Tibial nerve (tissue), 4 donors: ENCODE measurements at places on chromosomes 5 and 9. TPM values are rescaled to one million over a fixed set of nuclear protein-coding genes. Genes with fewer than 3 reads are reported as not detected.

DNA sequence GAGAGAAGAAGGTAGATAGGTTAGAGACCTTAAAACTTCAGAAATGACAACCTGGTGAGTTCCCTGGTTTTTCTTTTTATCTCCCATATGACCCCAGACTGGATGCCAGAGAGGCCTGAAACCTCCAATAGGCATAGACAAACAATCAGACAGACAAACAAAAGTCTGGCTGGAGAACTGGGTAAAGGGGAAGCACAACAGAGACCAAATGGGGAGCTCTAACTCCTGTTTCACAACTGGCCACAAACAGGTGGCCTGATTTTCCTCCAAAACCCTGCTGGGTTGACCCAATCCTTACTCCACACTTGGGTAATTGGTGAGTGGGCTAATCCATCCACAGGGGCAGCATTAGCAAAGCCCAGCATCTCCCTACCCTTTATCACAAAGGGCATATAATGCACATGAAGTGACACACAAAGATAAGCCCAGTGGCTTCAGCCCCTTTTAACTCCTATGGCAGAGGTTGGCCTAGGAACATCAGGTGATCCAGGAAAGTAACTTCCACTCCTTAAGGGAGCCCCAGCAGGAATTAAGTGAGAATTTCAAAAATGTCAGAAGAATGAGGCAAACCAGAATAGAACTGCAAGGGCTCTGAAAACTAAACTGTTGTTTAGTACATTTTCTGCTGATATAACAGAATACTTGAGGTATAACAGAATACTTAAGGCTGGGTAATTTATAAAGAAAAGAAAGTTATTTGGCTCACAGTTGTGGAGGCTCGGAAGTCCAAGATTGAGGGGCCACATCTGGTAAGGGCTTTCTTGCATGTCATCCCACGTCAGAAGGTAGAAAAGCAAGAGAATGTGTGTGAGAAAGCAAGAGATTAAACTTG, 60.9 kb upstream of the ROR2 start:
- no peak for DNase-seq

- DNase-seq, result no peak
These were observed 60.1 kb downstream of the ZDHHC21 start for GRCh38 chr9:14633148-14633547.

DNA sequence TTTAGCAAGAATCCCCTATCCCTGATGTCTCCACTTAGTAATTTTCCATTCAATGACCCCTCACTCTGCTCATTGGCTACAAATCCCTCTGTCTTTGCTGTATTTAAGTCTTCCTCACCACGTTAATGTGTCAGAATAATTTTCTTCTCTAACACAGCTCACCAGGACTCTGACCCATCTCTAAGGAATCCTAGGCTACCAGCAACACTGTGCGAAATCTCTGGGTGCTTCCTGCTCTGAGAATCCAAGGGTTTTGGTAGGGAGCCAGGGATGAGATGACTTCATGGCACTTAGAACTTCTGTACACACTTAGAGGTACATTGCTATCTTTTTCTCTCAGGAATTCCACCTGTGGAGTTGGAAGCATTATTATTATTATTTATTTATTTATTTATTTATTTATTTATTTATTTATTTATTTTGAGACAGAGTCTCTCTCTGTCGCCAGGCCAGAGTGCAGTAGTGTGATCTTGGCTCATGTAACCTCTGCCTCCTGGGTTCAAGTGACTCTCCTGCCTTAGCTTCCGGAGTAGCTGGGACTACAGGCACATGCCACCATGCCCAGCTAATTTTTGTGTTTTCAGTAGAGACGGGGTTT, 53.5 kb downstream of the FOXI1 start:
- DNase-seq, result no peak

POLK gene
- 48.6 TPM for total RNA-seq

STOM gene
- 310 TPM for total RNA-seq

GRCh38 chr5:94263068-94263467, 355.3 kb downstream of the KIAA0825 start:
- DNase-seq, result no peak

DNA sequence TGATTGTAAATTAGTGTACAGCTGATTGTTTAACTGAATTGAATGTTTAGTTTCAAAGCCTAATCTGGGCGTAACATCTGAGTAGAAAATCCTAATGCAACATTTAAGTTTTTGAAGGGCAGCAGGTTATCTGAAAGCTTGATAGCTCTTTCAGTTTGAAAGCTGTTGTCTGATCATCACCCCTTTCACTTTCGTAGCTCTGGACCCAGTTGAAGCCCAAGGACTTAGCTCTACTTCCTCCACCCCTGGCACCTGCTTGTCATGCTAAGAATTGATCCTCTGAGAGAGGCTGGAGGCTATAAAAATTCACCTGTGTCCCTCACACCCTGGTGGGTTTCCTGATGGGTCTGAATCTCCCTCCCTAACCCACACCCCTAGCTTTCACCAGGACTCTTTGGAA, 86.0 kb downstream of the ZFAND5 start:
- DNase-seq, result no peak

DNA sequence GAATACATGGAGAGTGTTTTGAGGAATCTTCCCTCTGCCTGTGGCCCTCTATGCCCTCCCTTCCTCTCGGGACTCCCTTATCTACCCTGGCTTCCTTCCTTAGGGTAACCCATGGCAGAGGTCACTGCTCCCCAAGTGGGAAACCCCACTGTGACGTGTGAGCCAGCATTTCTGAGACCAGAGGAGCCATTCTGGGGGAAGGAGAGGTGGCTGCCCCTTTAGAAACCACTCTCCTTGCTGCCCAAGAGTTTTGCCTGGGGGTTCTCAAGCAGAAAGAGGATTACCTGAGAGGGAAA, 23.1 kb downstream of the CCNJL start:
- no peak for DNase-seq

- DNase-seq, result no peak
These were observed 2.1 kb upstream of the SIT1 start for GRCh38 chr9:35652829-35653209.

DNA sequence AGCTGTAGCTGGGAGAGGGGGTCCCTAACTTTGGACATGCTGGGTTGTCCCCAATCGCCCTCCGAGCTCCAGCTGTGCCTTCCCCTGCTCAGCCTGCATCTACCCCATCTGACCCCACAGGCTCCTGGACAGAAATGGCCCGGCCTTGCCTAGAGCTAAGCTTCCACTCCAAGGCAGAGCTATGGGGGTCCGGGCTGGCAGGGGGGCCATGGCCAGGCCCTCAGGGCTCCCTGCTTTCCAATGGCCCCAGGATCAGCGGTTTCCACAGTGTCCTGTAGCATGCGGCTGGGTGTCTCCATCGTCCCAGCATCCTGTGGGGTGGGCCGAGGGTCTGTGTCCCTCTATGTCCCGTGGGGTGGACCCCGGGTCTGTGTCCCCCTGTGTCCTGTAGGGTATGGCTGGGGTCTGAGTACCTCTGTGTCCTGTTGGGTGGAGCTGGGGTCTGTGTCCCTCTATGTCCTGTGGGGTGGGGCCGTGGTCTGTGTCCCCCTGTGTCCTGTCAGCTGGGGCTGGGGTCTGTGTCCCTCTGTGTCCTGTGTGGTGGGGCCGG, 130.6 kb downstream of the RXRA start:
- no peak for DNase-seq

DNA sequence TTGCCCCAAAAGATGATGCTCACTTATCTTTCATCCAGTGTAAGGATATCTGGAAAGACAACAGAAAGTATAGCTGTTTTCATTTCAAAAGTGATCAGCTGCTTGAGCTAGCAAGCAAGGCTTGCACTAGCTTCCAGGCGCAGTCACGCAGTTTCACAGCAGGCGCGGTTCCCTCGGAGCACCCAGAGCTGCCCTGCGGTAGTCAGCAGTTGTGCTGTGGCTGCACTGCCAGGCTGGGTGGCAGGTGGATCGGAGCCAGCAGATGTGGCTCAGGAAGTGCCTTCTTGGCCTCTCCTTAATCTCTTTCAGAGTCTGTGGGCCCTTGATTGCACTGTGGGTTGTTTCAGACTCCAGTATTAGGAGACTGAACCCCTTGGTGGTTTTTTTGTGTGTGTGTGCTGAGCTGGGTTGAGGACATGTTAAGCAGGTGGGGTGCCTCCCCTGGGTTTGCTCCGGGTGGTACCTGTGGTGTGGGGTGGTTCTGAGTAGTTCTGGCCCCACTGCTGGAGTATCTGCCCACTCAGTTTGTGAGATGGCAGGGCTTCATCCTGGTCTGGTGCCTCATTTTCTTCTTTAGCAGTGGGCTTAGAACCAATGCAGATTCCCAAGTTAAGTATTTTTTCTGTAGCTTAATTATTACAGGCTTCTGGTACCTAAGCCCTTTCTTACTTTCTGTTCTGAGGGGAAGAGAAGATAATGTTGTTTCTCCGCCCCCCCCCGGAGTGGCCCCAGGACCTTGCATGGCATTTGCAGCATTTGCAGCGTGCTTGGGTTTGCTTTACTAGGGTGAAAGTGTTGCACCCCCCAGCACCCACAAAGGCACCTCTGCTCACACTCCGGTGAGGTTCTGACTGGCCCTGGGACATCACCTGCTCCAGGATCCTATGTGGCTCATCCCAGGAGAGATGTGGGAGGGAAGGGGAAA, 16.4 kb downstream of the TENT4A start:
- DNase-seq, result peak; percentile 9

DDX4 gene
- 0.21 TPM for total RNA-seq

DNA sequence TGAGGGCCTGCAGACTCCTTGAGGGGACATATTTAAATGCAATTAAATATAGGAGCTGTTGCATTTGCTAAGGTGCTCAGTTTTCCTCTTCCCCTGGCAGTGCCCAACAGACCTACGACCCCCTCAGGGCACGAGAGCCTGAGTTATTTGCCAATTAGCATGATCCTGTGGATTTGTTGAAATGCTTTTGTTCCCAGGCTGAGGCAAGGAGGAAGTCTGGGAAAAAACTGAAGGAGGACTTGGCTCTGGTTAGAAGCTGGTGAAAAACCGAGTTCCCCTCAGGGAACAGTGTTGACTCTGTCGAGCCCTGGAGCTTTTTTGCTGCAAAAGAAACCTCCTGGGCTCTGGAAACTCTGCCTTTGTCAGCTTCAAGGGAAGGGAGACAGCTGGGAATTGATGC, 103.6 kb upstream of the SHB start:
- no peak for DNase-seq

DNA sequence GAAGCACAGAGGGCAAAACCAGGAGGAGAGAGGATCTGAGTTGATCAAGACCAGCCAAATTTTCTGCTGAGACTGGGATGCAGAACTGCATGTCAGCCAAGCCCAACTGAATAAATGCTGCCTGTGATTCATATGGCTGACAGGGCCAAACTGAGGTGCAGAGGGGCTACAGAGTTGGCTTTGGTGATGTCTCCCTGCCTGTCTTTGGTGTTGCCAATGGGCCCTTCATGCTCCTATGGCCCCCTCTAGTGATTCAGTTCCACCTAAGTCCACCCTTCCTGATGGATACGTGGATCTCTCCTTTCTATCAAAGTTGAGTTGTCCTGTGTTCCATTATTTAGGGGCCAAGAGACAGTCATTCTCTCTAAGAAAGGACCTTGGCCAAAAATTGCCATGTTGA, 163.6 kb upstream of the TLE4 start:
- DNase-seq, result no peak

- DNase-seq, result no peak
These were observed 173.9 kb downstream of the C9orf50 start for GRCh38 chr9:129446828-129447550.

GRCh38 chr9:79489261-79490000, 82.3 kb upstream of the TLE4 start:
- peak; percentile 42 for DNase-seq

ADGRD2 gene
- total RNA-seq, result not detected

GRCh38 chr5:6714226-6715041, 1.2 kb downstream of the TENT4A start:
- no peak for DNase-seq

CHSY3 gene
- total RNA-seq, result 3.9 TPM

- DNase-seq, result no peak
These were observed 17.2 kb upstream of the NDST1 start for GRCh38 chr5:150490754-150491153.

DNA sequence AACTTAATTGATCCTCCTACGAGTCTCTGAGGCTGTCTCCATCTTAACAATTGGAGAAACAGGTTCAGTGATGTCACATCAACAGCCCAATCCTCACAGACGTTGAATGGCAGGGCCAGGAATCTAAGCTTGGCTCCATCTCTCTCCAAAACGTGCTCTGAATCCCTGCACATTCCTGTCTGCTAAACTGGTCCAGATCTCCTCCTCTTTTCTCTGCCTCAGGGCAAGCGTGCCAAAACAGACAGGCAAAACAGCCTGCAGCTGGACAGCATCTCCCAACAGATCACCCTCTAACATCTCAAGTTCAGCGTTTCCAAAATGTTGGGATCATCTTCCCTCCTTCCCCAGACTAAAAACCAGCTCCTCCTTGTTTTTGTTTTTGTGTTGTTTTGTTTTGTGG, 6.6 kb downstream of the FBP1 start:
- DNase-seq, result no peak

PDE8B gene
- total RNA-seq, result 8.8 TPM

- DNase-seq, result no peak
These were observed 56.1 kb downstream of the WWC1 start for GRCh38 chr5:168347368-168348083.
